GM23338 (cell line): ENCODE measurements at places on chromosomes 5 and 9.
A peak's percentile ranks its signal among the peaks of the same experiment; 100 is the strongest.

DNA sequence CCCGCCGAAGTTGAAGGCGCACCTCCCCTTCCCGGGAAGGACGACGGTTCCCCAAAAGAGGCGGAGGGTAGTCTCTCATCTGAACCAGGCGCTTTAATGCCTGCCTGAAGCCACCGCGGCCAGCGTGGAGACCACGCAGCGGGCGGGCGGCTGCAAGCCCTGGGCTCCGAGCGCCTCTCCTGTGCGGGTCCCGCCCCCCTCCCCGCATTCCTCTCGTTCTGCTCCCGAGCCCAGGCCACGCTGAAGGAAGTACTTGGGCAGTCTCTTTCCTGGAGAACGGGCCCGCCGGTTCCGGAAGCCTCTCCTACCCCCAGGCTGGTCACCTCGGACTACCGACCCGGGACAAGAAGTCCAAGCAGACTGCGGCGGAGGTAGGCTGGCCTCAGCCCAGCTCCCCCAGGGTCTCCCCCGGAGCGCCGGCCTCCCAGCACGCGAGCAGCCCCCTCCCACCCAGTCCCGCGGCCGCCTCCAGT is 571 bp downstream of the PPIC start:
- DNase-seq: peak; percentile 77

GRCh38 chr9:86548220-86548619 is 194.0 kb upstream of the TUT7 start:
- DNase-seq: no peak

GRCh38 chr5:159826351-159827214 is 89.7 kb upstream of the ADRA1B start:
- DNase-seq: no peak

DNA sequence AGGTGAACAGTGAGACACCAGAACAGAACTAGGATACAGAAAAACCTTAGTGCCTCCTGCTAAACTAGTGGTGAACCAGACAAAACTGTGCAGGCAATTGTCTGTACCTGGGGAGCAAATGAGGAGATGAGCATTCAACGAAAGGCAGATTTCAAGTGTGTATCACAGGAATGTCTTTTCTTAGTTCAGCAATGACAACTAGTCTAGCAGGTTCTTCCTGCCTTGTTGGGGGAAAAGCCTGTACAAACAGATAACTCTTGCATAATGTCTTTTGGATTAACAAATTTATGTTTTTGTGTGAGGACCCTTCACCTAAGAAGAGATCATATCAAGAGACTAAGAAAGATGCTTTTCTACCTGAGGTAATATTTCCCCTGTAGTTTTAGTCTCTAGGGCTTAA is 21.8 kb upstream of the DENND4C start:
- no peak for DNase-seq

DNA sequence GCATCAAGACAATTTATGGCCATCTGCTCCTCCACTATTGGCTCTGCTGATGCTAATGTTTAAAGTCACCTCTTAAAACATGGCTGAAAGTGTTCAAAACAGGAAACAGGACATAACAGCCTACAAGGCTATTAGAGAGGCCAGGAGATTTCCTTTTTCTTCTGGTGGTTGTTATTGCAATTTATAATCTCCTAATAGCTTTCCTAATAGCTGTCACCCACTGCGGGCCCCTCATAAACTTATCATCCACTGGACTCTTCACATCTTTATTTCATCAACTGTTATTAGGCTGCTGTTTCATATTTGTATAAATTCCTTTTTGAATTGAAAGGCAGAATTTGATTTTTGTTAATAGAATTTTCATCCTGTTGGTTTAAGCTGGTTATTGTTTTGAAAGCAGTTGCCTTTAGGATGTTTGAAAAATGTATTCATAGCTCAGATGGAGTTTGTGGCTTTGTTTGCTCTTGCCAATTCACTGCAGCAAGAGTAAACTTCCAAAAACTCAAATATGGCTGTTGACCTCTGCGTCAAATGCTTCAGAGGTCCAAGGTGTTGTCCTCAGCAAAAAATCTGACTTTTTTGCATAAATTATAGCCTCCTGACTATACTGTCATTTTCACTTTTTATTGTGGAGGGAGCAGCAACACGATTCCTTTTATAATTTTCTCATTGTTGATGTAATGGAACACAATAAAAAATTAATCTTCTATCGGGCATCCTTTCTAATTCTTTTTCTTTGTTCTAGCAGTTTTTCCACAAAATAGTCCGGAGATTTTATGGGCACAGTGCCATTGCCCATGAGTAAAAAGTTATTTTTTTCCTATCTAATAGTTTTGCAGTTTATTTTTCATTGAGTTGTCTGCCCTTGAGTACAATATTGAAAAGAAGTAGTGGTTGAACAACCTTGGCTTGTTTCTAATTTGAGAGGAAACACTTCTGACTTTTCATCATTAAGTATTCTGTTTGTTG is 69.3 kb downstream of the MAT2B start:
- no peak for DNase-seq

DNA sequence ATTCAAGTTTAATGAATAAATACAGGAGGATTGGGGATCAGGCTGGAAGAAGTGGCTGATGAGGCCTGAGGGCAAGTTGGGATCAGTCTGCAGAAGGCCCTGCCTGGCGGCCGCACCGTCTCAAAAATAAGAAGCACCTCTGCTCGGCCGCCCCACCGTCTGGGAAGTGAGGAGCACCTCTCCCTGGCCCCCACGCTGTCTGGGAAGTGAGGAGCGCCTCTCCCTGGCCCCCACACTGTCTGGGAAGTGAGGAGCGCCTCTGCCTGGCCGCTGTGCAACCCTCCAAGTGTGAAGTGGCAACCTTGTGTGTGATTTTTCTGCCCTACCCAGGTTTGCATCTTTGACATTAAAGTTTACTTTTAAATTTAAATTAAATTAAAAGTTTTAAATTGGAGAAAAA is 35.4 kb downstream of the POLR1E start:
- DNase-seq: no peak

DNA sequence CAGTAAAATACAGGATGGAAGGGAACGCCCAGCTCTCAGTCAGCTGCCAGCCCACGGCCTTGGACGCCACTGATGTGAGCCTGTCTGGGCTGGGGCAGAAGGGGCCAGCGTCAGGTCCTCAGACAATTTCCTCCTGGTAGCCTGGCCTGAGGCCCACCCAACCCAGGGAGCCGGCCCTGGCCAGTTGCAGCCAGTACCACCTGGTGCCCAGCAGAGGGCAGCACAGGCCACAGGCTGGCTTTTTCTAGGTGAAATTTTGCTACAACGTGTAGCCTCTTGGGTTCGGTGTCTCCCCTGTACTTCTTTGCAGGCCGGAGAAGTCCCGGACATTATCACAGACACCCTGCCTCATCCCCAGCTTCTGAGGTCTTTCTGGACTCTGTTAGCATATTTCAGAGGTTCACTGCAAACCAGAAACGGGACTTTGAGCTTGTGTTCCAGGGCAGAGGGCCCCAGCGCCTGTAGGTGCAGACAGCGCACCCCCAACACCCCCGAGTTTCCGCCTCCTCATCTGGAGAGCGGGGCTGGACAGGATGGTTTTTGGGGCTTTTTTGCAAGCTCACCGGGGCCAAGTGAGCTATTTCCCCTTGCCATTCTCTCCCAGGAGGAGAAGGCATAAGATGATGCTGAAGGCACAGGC is 45.9 kb upstream of the KCNMB1 start:
- peak; percentile 78 for DNase-seq

GRCh38 chr9:125150349-125151245 is 7.3 kb upstream of the SCAI start:
- DNase-seq: no peak

DNA sequence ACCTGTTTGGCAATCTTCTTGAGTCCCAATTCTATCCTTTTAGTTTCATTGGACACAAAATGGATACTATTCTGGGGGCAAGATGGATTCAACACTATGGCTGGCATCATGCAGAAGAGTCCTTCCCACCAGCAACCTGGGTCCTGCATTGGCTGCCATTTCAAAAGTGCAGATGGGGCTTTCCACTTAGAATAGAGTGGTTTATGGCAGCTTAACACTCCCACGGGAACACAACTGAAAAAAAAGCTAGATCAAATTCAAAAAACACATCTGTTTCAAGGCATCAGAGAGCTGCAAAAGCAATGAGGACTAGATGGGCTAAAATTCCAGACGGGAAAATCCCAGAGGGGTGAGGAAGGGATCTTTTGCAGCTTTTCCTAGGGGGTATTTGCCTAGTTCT is 11.2 kb upstream of the HMHB1 start:
- no peak for DNase-seq

DNA sequence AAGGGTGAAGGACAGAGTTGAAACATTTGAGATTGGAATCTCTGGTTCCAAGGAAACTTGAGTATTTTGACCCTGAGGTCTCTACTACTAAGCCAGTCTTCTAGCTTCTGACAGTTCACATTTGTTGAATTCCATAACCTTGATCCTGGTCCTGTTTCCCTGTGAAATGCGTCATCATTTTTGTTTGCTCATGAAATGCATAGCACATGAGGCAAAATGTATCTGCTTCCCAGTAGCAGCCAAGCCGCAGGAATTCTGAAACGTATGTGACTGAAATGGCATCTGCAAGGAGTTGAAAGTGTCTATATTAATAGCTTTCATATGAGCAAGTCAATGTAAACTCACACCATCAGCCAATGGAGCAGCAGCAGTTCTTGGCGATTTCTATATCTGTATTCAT is 307.9 kb downstream of the CSNK1G3 start:
- no peak for DNase-seq

DNA sequence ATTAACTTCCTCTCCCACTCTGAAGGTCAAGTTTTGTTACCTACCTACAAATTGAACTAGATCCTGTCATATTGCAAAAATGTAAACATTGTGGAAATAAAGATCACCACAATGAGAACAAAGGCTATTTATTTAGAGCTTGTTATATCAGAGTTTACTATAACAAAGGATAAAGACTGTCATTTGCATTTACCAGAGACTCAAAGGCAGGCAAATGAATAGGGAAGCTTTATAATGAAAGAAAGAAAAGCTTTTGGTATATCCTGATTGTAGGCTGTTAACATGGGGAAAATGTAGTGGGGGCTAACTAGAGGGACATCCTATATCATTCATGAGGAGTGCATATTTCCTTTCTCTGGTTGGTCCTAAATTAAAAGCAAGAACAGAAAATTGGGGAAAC is 403.5 kb upstream of the TYRP1 start:
- DNase-seq: no peak

DNA sequence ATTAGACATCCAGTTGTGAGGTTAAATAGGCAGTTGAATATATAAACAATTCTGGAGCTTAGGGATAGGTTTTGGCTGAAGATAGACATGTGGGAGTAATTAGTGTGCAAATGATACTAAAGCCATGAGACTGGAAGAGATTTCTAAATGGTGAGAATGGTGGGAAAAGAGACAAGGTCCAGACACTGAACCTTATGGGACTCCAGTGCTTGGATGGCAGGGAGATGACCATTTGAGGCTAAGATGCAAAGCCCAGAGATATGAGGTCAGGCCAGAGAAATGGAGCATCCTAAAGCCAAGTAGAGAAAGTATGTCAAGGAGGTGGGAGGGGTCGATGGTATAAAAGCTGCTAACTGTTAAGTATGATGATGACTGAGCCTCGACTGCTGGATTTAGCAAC is 115.6 kb downstream of the SEMA5A start:
- no peak for DNase-seq

DNA sequence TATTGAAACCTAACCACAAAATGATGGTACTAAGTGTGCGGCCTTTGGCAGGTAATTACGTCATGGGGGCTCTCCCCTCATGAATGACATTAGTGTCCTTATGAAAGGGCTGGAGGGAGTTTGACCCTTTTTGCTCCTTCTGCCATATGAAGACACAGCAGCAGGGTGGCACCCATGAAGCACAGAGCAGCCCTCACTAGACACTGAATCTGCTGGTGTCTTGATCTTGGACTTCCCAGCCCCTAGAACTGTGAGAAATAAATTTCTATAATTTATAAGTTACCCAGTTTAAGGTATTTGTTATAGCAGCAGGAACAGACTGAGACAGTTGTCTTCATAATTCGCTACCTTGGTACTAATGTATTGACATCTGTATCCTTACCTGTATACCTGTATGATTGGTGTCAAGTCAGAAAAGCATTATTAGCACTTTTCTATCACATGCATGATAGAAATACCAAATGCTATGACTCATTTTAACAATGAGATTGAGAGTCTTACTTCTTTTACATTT is 80.4 kb downstream of the GCNT4 start:
- DNase-seq: no peak

DNA sequence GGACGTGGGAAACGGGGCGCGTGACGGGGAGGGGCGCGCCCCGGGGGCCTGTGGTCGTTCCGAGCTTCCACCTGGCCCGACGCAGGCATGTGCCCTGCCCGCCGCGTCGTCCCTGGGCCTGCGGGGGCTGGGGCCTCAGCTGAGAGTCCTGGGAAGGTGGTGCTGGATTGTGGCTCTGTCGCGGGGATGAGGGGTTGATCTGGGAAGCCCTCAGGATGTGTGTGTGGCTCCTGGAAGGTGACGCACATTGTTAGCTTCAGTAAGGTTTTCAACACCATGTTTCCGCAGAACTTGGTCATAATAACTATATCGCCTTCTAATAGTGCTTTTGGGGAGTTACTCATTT is 589.1 kb downstream of the MTRR start:
- peak; percentile 31 for DNase-seq
